AG08395 (cell line): ENCODE measurements at places on chromosomes 4 and X.

DNA sequence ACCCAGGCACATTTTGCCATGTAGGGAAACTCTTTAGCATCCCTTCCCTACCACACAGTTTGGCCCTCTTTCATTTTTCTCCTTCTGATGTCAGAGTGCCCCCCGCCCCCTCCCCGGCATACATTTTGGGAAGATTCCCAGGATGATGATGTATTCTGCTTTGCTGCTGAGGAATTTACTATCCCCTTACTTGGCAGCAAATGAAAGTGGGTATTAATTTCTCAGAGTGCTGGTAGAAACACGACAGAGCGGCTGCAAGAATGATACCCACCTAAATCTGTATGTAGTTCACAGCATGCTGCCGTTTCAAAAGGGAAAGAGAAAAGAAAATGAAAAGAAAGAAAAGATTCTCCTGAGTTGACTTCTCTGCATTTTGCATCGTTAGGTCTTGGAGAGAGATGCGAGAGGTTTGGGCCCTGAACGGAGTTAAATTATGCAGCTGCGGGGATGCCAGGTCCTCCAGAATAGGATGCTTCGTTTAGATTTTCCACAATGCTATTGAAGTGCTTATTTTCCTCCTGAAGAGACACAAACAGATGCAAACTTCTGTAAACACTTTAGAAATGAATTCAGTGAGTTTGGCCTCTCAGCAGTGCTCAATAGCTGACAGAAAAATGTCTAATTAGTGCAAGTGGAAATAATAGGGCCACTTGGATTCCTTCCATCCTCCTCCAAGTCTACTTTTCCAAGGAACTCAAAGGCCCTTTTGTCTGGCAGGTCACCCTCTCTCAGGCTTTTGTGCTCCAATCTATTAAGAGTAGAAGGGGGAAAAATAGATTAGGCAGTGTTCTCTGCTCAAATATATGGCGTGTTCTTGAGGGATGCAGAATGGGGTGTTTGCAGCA, 106.2 kb downstream of the ALPK1 start:
- DNase-seq, result no peak

DNA sequence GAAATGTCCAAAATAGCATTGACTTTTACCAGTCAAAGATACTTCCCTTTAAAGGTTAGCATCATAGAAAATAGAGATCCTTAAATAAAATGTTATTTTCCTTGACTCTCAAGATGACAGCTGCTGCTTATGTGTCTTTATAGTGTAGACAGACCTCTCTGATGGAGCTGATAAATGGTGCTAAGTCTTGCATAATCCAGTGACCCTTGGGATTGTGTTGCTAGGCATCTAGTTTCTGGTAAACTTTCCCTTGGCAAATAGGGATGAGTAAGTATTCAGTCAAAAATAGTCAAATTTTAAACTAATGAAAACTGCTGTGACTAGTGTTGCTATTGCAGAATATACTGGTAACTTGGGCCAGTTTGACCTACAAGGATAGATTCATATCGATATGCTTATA, 53.6 kb downstream of the MBNL3 start:
- DNase-seq, result no peak

- no peak for DNase-seq
Measured at GRCh38 chr4:177161781-177162180, 147.9 kb upstream of the NEIL3 start.

DNA sequence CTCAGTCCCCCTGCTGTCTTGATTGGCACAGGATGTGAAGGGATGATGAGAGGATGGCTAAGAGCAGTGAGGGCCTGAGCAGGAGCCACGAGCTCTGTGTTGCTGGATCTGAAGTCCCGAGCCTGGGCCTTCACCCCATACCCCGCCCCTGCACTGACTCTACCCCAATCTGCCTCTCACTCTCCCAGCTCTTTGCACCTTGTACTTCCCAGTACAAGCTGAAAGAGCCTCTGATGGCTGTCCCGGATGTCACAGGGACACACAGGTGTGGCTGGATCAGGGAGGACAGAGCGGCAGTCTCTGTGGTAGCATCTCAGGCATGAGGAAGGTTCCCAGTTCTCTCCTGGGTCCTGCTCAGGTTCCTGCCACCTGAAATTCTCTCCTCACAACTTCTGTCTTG, 103.6 kb downstream of the CHIC2 start:
- DNase-seq, result no peak

DNA sequence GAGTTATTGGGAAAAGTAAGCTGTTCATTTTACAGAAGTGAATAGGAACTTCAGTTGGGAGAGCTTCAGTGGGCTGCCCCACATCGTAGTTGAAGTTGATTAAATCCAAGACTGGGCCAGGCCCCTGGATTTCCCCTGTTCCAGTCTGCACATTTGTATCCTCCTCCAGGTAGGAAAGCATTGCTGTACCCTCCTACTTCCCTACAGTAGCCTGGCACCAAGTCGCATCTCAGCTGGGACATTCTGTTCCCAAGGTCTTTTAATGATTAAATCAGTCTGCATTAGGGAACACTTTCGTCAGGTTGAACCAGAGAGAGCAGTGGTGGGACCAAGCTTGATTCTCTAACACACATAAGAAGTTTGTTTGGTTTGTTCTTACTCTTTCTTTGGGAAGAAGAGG, 165.8 kb upstream of the PPARGC1A start:
- no peak for DNase-seq

GRCh38 chrX:30513284-30513683, 64.3 kb downstream of the TASL start:
- DNase-seq, result no peak

DNA sequence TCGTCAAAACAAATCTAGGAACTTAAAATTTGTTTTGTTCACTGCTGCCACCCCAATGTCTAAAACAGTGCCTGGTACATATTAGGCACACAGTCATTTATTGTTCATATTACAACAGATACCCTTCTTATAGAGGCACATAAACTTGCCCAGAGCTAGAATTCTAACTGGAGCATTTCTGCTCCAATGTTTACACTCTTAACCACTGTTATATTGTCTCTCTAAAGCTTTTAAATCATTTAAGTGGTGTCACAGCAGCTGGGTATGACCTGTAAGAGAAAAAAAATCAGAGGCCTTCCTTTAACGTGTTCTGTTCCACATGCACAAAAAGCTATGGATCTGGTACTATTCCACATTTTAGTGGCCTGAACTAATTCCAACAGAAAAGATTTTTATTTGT, 3.0 kb downstream of the UBE2D3 start:
- no peak for DNase-seq

DNA sequence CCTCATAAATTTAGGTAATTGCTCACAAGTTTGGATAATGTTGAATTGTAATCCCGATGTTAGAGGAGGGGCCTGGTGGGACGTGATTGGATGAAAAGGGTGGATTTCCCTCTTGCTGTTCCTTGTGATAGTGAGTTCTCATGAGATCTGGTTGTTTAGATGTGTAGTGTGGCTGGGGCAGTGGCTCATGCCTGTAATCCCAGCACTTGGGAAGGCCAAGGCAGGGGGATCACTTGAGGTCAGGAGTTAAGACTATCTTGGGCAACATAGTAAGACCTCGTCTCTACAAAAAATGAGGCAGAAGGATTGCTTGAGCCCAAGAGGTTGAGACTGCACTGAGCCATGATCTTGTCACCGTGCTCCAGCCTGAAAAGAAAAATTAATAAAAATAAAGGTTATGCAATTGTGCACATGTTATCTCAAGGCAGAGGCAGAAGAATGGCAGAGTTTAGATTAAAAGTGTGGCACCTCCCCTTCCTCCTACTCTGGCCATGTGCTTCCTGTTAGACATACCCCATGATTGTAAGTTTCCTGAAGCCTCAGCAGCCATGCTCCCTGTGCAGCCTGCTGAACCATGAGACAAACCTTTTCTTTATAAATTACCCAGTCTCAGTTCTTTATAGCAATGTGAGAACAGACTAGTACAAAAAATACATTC, 36.5 kb downstream of the ERVMER34-1 start:
- DNase-seq, result no peak
